HTR-8/SVneo (cell line): ENCODE measurements at places on chromosomes 12 and 14.
A peak's percentile ranks its signal among the peaks of the same experiment; 100 is the strongest.

DNA sequence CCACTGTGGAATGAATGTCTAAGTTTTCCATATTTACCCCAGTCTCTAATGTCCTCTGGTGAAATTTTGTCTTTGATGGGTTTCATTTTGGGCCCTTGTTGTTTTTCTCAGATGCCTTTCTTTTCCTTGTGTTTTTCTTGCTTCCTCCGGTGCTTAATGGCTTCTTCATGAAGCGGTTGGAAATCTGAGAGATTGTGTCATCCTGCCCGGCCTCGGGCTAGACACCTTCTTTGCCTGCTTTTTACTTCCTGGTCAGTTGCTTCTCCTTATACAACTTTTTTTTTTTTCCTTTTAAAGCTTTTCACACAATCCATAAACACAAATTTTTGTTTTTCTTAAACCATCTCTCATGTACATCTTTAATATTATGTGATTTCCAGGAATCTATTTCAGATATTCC is 7.1 kb downstream of the ETV6 start:
- no peak for DNase-seq

DNA sequence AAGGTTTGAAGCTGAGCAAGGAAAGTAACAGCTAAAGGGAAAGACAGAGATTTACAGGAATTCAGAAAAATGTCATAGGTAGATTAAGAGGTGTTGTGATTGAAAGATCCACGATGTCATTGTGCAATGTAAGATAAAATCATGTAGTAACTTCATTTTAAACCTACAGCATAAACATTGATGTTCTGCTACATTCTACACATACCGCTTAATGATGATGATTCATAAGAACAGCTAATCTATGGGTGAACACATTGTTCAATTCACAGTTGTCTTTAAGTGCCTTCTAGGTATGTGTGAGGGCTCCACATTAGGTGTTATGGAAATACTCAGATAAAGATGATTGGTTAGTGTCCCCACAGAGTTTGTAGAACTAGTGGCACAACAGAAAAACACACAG is 170.9 kb downstream of the GRIP1 start:
- DNase-seq: no peak

GRCh38 chr12:82912406-82912805 is 225.7 kb downstream of the TMTC2 start:
- DNase-seq: no peak

GRCh38 chr14:99157246-99157645 is 114.8 kb downstream of the BCL11B start:
- no peak for DNase-seq

DNA sequence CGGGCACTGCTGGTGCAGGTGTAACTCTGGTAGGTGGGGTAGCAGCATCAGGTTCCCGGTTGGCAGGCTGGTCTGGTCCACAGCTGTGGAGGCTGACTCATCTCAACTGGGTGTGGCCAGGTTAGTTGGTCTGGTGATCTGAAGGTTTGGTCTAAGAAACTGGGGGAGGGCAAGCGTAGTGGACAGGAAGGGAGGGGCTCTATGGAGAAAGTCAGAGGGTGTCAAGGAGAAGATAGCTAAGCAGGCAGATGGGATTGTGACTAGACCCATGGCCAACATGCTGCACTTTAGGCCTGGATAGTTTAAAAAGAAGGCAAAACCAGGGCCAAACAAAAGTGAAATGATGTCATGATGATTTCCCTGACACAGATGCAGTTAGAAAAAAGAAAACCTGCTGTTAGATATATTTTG is 7.9 kb downstream of the TRIM9 start:
- peak; percentile 3 for DNase-seq

GRCh38 chr12:58803908-58804307 is 116.4 kb downstream of the LRIG3 start:
- DNase-seq: peak; percentile 22

DNA sequence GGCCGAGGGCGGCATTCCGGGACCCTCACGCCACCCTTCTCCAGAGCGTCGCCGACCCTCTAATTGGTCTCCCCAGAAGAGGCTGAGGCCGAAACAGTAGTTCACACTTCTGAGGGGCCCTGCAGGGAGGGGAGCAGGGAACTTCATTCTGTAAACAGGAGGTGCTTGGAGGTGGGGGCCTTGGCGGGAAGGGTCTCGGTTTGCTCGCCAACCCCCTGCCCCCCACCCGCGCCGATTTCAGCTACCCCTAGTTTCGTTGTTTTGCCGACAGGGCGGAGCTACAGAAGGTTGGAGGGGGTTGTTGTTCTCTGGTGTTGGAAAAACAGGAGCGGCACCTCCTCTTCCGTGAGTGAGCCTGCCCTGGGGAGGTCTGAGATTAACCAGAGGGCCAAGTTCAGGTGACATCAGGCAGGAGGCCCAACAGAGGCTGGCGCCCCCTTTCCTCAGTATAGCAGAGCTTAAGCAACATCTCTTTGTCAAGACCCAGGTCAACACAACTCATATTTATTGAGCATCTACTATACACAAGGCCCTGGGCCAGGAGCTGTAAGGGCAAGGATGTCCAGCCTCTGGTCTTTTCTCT is 682 bp downstream of the ERBB3 start:
- no peak for DNase-seq

- DNase-seq: no peak
Measured at GRCh38 chr12:3303410-3304136, 187.4 kb upstream of the PRMT8 start.

DNA sequence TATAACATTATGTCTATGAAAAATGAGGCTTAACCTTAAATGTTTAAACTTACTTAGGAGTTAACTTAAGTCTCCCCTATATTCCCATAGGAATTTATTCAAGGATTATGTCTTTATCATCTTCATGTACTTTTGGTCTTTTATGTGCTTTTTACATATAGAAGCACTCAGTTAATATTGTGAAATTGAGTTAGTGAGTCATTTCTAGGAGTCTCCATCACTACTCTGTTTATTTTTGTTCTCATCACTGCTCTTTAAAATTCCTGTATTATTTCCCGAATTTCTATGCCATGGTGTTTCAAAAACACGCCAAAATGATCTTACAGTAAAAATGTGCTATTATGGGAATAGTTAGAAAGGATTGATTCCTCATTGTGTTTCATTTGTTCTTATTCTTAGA is 31.6 kb downstream of the TBC1D15 start:
- DNase-seq: no peak

- DNase-seq: peak; percentile 53
Measured at GRCh38 chr12:42756841-42757623, 167.5 kb upstream of the PRICKLE1 start.

GRCh38 chr12:27555925-27556778 is 32.1 kb downstream of the PPFIBP1 start:
- no peak for DNase-seq

DNA sequence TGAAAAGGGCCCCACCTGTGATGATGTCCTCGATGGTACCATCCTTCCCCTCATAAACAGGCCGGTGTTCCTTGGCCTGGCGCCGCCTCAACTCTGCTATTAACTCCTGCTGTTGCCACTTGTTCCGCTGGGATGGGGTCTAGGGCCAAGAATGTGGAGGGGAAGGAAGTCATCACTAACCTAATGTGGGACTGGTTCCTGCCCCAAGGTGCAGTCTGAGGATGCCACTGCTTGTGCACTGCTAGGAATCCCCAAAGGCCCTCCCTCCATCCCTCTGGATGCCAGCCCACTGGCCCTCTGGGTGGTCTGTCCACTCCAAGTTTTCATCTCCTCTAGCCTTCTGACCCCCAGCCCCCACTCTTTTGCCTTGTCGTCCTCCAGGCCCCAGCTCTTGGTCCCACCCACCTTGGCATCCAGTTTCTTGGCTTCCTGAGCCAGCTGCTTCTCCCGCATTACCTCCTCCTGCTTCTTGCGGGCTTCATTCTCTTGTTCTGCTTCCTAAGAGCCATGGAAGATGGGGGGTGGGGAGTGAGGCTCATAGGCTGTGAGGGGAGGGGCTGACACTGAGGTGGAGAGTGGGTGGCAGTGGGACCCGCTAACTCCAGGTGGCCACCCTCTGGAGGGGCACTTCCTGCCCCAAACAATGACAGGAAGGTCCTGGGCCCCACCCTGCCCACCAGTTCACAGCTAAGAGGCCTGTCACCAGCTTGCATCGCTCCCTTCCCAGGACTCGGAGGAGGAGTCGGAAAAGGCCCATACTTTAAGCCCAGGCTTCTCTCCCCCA is 23.7 kb downstream of the PRPF40B start:
- DNase-seq: no peak

DNA sequence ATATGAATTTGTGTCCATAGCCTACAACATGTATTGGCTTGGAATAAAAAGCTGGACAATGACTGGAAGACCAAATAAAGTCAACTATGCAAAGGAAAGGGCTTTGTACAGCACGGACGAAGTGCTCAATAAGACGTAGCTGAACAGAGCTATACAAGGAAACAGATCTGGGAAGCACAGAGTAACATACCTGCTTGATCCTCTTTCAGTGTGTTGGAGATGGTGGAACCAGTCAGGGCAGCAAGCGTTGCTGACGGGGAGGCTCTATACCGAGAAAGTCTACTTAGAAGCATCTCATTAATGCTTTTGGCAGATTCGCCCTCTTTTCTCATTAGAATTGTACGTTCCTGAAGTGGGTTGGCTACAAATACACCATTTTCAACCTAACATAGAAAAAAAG is 99.3 kb downstream of the HECTD4 start:
- no peak for DNase-seq

DNA sequence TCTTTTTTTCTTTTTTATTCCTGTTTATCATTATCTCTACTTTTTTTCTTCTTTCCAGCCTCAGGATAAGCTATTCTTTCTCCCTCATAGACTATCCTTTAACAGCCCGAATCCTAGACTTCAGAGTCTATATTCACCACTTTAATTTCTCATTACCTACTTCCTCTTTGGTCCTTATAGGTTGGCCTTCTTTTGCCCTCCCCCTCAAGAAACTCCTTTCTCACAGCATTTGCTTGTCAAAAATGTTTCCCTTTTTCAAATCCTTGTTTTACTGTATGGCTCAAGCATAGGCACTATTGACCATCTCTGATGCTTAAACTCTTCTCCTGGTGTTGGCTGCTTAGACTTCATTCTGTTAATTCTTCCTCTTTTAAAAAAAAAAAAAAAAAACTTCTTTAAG is 52.5 kb downstream of the KIAA0586 start:
- no peak for DNase-seq

- DNase-seq: no peak
Measured at GRCh38 chr12:94488463-94488862, 28.8 kb upstream of the CEP83 start.

GRCh38 chr12:33476058-33476457 is 36.4 kb upstream of the SYT10 start:
- DNase-seq: no peak

GRCh38 chr14:35303149-35303935 is 11.2 kb downstream of the PSMA6 start:
- DNase-seq: no peak

- no peak for DNase-seq
Measured at GRCh38 chr12:16857456-16857923, 251.5 kb upstream of the LMO3 start.

- no peak for DNase-seq
Measured at GRCh38 chr14:56176530-56176929, 58.3 kb downstream of the PELI2 start.

GRCh38 chr14:104582005-104582404 is 2.4 kb downstream of the C14orf180 start:
- DNase-seq: no peak

- no peak for DNase-seq
Measured at GRCh38 chr14:86115972-86116371, 586.0 kb downstream of the FLRT2 start.

DNA sequence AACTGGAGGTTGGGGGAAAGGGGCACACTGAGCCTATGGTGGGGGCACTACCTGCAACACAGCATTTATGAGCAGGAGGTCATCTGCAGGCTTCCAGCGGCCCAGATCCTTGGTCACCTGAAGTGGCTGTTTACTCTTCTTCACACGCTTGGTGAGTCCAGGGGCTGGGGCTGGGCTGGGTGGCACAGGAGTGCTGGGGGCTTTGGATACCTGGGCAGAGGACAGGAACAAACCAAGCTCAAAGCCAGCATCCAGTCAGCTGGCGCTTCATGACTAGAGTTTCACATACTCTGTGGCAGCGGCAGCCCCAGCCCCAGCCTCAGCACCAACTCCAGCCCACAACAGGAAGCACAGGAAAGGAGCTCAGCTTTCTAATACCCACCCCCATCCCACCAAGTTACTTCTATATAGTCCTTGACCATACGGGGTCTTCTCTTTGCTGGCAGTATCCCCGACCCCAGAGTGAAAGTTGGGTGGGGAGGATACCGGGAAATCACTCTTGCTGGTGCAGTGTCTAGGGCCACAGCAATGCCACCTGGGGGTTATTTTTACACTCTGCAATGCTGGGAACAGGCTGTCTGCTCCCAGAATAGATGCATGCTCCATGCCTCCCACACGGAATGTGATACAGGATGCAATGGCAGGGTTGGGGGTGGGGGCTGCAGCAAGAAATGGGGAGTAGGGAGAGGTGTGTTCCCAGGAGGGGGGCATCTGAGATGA is 3.1 kb downstream of the MCRS1 start:
- DNase-seq: no peak

GRCh38 chr12:31618228-31619025 is 27.5 kb upstream of the DENND5B start:
- peak; percentile 29 for DNase-seq

- no peak for DNase-seq
Measured at GRCh38 chr12:56528846-56529245, 7.2 kb downstream of the RBMS2 start.

DNA sequence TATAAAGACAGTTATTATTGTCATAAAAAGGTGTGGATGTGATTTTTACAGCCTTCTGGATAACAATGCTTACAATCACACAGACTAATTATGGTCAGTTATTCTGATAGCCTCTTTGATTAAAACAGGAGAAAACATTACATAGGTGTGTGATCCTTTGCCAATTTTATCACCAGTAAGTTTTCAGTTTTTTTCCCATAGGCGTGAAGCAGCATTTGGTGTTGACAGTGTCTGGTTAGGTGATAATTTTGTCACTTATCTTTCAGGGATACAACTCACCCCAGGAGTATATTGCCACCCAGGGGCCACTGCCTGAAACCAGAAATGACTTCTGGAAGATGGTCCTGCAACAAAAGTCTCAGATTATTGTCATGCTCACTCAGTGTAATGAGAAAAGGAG is 208.8 kb downstream of the EPS8 start:
- no peak for DNase-seq

DNA sequence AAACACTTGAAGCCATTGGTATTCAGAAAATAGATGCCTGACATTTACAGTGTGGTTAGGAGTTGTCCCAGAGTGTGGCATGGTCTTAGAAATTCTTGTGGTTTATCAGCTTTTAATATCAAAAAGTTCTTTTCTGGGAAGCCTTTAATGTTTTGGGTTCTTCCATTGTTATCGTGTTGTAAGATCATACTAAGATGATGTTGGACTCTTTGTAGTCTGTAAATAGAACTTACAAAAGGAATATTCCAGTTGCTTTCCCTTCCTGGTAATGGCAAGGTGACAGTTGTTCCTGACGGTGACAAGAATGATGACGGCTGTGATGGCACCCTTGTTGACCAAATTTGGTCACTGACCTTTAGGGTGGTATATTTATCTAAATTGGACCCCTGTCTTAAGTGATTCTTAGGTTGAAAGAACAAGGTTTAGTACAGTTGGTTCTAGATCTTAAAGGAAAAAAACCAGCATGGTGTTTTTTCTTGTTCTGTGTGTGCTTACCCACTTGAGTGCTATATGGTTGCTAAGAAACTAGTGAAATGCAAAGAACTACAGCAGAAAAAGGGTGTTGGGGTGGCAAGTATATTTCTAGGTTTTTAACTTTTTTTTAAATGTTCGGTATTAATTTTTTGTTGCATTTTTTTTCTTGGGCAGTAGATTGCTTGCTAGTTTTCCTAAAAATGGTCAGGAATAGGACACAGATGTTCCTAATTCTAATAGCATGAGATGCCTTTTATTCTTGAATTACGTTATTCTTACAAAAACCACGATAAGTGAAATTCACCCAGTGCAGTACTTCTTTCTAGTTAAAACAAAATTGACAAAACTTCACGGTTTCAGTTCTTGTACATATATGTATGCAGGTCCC is 2.1 kb downstream of the ATP2A2 start:
- DNase-seq: no peak
